Stimulated activated CD8-positive, alpha-beta memory T cell treated with anti-CD3 and anti-CD28 coated beads, Interleukin-4, amount 100 ng/mL, for 4 hours (primary cell): ENCODE measurements at places on chromosomes 2 and 18.

GRCh38 chr2:95031076-95031725, 5.7 kb downstream of the MAL start:
- DNase-seq, result no peak

GRCh38 chr18:45253973-45254708, 361.1 kb upstream of the SLC14A2 start:
- no peak for DNase-seq

DNA sequence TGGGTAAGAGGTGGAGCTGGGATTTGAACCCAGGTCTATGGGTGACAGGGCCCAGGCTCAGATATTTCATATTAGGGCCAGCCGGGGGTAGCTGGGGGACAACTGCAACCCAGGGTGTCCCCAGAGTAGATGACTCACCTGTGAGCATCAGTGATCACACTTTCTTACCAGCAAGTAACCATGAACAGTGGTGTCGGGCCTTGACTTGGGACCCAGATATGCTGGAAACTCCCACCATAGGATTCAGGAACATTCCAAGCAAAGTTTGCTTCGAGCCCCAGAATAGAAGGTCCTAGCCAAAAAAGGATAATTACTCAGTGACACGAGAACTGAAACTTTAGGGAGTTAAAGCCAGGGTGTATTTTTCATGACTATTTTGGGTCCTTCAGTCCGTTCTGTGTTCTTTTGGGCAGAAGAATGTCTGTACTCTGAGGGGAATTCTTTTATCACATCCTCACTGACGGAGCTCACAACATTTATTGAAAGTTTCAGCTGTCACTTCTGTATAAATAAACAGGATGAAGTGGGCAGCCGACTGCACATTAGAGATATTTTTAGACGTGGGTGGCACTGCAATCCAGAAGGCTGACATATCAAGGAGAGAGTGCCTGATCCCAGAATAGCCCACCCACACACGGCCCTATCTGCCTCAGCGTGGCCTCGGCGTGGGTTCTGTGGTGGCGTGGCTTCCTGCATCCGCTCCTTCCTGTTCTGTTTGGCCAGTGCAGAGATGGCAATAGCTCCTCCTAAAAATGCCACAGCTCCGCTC, 45.6 kb downstream of the RAMP1 start:
- DNase-seq, result no peak

DNA sequence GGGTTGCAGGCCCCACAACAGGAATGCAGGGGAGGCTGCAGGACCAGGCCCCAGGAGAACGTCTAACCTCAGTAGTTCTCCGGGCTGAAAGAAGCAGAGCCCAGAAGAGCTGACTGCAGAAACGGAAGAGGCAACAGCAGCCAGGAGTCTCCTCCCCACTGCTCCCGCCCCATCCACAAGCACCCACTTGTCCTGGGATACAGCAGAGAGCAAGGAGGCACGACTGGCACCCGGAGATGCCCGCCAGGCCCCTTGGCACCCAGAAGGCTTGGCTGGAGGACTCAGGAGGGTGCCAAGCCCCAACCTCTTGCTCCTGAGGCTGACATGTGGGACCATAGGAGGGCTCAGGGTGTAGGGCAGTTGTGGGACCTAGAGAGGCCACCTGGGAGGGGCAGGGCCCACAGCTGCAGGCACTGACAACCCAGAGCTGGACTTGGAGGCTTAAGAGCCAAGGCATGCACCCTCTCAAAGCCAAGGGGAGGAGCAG, 29.0 kb upstream of the TNS1 start:
- no peak for DNase-seq

GRCh38 chr18:45164551-45164950, 450.7 kb upstream of the SLC14A2 start:
- no peak for DNase-seq

DNA sequence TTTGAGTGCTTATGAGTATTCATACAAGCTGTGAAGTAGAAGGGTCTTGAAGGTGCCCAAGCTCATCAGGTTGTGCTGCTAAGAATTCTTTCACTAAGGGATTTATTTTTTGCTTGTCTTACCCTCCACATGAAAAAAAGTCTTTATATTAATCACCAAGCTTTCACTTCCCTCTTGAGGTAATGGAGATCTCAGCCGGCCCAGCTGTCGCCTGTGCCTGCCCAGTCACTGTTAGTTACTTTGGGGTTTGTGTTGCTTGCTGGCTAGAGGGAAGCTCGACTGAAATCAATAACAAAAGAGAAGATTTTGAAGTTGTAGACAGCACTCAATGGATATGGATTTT, 21.9 kb downstream of the MC2R start:
- no peak for DNase-seq

GRCh38 chr2:232292395-232293154, 86.0 kb upstream of the ALPP start:
- DNase-seq, result peak; percentile 20

- DNase-seq, result no peak
Observed at GRCh38 chr2:197944416-197945096, 140.2 kb downstream of the PLCL1 start.

- no peak for DNase-seq
Observed at GRCh38 chr18:50898919-50899318, 20.0 kb downstream of the ME2 start.

DNA sequence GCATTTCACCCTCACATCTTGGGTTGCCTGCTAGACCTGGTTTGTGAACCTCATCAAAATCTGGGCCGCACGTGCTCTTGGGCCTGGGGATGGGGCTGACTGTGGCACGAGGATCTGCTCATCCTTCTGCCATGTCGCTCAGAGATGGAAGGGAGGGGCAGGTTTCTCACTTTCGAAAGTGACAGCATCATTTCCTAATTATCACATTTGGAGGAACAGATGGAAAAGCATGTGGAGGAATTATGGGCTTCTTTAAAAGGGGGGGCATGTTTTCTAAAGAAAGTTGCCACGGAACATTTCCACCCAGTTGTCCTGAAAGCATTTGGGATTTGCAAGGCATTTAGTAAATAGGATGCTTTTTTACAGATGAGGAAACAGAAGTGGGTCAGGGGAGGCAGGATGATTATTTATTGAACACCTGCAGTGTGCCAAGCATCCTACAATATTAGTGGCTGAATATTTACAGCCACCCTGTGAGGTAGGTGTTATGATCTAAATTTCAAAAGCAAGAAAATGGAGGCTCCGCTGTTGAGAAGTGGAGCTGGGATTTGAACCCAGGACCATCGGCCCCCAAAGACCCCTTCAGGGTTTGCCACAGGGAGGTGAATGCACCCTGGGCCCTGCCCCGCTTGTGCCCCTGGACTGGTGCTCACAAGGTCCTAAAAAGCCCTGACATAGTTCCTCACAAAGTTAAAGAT, 104.2 kb upstream of the MYCN start:
- DNase-seq, result no peak

GRCh38 chr2:101399021-101399799, 11.9 kb upstream of the CREG2 start:
- DNase-seq, result no peak

DNA sequence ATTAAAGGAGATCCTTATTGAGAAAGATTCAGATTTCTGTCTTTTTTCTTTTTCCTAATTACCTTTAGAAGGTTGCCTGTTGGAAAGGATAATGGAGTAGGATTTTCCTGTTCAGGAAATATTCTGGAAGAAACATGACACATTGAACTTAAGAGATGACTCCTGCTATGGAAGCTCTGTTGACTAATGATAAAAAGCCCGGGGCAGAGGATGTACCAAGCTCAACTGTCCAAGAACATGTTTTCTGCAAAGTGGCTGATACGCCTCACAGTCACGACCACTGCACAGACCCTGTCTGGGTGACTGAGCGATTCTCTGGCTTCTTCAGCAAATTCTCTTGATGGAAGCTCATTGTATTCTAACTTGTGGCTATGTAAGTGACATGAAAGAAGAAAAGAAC, 86.2 kb upstream of the THOC1 start:
- DNase-seq, result no peak

- DNase-seq, result no peak
Observed at GRCh38 chr2:33395655-33396249, 80.7 kb upstream of the RASGRP3 start.

DNA sequence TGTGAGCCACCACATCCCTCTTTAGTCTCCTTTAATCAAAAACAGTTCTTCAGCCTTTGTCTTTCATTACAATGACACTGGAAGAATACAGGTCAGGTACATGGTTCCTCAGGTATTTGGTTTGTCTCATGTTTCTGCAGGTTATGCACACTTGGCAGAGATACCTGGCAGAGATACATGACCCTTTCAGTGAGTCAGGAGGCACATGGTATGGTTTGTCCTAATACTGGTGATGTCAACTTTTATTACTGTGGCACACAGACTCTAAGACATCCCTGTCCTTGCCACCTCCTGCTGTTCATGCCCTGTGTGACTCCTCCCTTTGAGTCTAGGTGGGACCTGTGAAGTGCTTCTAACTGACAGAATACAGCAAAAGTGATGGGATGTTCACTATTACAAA, 58.4 kb downstream of the SPIRE1 start:
- no peak for DNase-seq

GRCh38 chr2:204796581-204796980, 251.3 kb downstream of the PARD3B start:
- no peak for DNase-seq

DNA sequence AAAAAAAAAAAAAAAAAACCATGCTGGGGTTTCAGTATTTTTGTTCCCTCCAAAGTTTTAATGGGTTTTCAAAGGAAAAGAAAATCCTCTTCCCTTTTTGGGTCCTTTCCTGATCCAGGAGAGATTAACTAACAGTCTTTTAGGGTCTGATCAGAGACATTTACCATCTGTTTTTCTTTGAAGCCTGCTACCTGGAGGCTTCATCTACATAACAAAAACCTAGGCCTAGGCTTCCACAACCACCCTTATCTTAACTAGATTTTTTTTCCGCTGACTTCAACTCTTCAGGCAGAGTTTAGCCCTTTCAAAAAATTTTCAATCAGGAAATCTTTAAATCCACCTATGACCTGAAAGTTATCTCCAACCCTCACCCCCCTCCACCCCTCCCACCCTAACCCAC, 154.7 kb downstream of the MBD2 start:
- DNase-seq, result no peak

DNA sequence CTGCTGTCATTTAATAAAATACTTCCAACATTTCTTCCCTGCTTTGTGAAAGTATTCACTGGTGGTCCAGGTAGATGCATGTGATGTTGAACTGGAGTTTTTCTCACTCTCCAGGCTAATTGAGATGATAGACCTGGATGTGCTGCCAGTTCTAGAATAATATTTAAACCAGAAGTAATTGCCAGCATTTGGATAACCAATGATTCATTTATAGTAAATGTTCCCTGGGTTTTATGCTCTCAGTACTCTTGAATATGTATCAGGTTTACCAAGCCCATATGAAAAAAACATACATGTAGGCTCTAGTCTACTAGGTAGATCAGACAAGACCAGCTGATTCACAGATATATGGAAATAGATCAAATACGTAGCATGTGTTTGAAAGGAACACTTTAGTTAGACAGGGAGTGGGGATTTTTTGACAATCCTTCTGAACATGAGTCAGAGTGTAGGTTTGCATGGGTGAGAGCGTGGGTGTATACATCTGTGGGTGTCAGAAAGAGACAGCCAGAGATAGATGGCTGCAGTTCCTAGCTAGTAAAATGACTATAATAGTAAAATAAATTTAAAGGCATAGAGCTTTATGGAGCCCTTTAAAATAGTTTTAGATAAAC, 115.1 kb downstream of the NAB1 start:
- peak; percentile 21 for DNase-seq

DNA sequence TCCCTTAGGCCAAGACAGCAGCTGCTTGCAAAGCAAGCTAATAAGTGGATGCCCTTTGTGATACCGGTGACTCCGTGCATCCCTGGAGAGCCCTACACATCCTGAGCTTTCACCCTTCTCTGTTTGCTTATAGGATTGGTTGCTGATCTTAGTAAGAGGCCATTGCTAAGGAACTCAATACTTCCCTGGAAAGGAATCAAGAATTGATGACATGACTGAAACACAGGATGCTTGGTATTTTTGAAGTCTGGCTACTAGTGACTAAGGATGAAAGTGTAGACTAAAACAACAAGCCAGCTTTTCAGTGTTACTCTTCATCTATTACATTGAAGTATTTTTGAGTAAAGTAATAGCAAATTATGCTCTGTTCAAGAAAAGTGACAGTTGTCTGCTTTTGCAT, 123.0 kb upstream of the SERPINE2 start:
- no peak for DNase-seq

- no peak for DNase-seq
Observed at GRCh38 chr2:74755386-74755785, 78.5 kb upstream of the HK2 start.

DNA sequence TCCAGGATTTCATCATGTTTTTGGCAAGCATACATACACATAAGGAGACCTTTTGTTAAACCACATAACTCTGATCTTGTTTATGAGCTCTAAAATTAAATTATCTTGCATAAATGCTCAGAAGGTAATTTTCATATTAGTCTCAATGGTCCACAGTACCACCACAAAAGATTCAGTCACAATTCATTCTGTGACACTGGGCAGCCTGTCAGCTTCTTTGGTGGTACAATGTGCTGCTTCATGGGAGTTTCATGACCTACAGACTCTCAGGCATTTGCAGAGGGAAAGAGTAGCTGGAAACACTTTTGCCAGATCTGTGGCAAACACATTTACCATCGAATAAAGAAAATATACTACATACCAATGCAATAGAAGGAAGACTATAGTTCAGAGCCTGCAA, 51.3 kb upstream of the ZNF397 start:
- no peak for DNase-seq

GRCh38 chr2:119846021-119846420, 86.3 kb downstream of the PTPN4 start:
- DNase-seq, result no peak

GRCh38 chr2:145094370-145094769, 574.5 kb upstream of the ZEB2 start:
- DNase-seq, result no peak

DNA sequence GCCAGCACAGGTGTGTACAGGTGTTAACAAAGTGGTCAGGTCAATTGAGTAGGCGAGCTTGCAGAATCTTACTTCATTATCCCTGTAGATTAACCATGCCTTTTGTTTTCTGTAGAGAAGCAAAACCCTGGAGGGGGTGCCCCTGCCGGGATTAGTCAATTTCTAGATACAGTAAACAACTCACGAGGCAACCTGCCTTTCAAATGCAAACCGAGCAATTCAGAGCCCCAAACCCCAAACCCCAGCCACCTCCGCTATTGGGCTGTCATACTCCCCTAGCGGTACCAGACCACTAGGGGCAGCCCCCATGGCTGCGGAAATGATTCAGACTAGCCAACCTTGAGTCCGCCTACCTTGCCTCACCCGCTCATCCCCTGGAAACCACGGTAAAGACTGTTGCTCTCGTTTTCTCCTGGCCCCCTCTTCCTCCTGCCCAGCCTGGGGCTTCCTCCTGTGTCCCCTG, 61.4 kb upstream of the KIF5C start:
- peak; percentile 35 for DNase-seq

GRCh38 chr2:231357048-231357447, 38.5 kb upstream of the B3GNT7 start:
- no peak for DNase-seq

GRCh38 chr2:46735108-46735691, 180.4 kb downstream of the MCFD2 start:
- no peak for DNase-seq

DNA sequence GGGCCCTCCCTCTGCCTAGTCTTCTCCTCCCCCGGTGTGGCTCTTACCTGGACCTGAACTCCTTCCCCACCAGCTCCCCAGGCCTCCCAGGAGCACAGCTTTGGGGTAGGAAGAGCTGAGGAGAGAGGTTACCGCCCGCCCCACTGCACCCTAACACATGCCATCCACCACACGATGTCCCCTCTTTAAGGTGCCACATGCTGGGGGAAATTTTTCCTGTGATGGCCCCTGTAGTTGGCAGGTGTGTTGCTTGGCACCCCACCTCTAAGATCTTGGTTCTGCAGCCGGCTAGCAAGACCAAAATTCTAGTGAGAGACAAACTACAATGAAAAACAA, 6.9 kb upstream of the TEX261 start:
- no peak for DNase-seq

GRCh38 chr2:48448274-48449061, 81.5 kb upstream of the STON1 start:
- no peak for DNase-seq
